Stimulated activated CD8-positive, alpha-beta memory T cell treated with anti-CD3 and anti-CD28 coated beads, Interleukin-15, amount 100 ng/mL, for 24 hours (primary cell): ENCODE measurements at places on chromosomes 12 and 14.

GRCh38 chr14:98919434-98919833 is 352.6 kb downstream of the BCL11B start:
- no peak for DNase-seq

DNA sequence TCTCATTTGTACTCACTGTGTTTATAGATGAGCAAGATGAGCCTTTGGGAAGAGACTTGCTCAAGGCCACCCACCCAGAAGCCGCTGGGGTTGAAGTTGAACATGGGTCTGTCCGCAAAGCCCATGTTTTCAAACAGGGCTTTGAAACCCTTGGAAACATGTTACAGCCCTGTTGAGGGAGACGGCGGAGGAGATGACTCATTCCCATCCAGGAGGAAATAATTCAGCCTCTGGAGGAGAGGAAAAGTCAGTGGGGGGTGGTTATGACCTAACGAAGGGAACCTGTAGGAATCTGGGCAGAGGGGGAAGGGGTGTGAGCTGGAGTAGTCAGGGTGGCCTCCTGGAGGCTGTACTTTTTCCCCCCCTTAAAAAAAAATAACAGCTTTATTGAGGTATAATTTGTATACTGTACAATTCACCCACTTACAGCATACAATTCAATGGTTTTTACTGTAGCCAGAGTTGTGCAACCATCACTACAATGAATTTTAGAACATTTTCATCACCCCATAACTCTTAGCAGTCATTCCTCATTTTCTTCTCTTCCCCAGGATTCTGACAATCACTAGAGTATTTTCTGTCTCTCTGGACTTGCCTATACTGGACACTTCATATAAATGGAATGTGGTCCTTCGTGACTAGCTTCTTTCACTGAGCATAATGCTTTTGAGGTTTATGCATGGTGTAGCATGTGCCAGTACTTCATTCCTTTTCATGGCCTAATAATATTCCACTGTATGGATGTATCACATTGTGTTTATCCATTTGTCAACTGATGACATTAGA is 1.9 kb upstream of the RIN3 start:
- no peak for DNase-seq

DNA sequence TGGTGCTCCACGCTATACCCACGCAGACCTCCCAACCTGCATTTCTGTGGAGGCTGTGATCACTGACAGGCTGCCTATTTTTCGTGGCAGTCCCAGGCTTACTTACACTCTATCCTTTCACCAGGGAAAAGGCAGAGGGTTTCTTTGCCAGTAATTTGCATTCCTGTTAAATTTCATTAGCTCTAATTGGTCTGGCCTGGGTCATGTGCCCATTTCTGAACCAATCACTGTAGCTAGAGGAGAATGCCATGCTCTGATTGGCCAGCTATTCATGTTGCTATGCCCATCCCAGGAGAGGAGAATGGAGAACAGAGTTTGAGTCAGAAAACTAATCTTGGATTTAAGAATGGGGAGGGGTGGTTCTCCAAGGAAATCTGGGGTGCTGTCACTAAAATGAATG is 43.2 kb upstream of the TUNAR start:
- no peak for DNase-seq

GRCh38 chr12:20832911-20833310 is 22.4 kb downstream of the SLCO1B3 start:
- no peak for DNase-seq

DNA sequence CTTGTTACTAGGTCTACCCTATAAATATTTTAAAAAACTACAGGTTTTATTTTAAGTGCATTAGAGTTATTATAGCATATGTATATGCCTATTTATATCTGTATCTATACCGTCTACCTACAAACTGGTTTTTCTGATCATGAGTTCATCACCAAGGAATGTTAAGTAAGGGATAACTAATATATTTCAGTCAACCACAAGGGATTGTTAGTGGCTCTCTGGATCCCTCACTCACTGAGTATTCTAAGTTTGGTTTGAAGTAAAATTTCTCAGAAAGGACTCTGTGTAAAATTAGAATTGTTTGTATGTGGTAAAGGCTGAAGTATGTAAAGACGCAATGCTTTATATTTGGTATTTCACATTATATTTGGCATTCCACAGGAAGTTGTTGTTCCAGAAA is 4.8 kb downstream of the EPYC start:
- no peak for DNase-seq

- no peak for DNase-seq
These were observed 39.2 kb upstream of the BMAL2 start for GRCh38 chr12:27293463-27293862.

DNA sequence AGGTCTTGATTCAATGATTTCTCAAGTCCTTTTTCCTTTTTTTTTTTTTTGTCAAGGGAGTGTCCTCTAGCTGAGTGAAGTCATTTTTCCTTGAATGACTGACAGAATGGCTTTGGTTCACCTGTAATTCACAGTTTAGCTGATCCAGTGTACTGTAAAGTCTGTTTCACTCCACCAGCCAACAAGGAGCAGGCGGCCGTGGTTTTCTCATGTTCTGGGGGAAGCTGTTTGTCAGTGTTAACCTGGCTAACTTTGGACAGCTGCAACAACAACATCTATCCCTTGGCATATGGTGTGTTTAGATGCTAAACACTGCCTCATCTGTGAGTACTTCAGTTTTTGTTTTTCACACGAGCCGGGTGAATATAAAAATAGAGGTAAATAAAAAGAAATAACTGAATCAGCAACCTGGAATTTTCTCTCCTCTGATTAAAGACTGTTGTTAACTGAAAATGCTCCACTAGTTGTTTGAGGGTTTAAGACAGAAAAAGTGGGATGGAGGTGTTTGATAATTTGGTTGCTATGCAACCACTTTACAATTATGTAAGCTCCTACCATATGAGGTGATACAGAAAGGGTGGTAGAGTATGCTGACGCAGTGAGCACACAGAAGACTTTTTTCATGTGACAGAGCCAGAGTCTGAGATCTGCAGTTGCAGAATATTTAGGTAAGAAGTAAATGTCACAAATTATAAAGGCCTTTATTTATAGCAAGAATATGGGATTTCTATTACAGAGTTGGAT is 50.3 kb upstream of the SLC2A13 start:
- DNase-seq, result no peak

GRCh38 chr14:21264025-21264801 is 5.0 kb downstream of the HNRNPC start:
- DNase-seq, result no peak

- DNase-seq, result peak; percentile 13
These were observed 764 bp downstream of the DYNLL1 start for GRCh38 chr12:120496413-120497340.

GRCh38 chr12:52832451-52832850 is 1.7 kb downstream of the KRT79 start:
- DNase-seq, result no peak

DNA sequence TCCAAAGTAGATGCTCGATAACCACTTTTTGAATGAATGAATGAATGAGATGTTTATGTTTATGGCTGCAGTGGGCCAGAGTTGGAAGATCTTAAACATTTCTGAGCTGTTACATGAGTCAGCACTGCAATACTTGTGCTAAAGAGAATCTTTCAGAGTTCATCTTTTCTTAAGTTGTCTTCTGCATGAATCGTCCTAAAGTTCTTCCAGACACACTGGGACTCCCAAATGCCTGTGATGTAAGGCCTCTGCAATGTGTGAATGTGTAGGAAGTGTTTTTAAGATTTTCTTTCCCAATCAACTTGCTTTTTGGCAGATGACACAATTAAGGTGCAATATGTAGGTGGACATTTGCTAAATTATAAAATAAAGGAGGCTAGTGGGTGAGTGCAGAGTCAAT is 50.3 kb upstream of the TRIM9 start:
- DNase-seq, result no peak

DNA sequence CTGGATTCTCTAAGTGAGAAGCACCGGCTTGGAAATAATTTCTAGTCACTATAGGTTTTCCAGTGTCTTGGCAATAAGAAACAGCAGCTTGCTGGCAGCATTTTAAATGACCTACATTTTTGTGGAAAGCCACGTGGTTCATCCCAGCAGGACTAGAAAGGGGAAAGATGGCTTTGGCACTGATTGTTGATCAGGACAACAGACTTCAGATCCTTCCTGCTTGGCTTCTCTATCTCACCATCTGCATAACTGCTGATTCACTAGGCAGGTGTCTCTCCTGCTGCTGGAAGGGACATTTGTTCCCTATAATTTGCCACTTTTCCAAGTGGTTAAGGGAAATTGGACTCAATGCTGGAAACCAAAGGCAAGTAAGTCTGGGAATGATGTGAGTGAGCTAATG is 131.0 kb downstream of the TTC8 start:
- no peak for DNase-seq

DNA sequence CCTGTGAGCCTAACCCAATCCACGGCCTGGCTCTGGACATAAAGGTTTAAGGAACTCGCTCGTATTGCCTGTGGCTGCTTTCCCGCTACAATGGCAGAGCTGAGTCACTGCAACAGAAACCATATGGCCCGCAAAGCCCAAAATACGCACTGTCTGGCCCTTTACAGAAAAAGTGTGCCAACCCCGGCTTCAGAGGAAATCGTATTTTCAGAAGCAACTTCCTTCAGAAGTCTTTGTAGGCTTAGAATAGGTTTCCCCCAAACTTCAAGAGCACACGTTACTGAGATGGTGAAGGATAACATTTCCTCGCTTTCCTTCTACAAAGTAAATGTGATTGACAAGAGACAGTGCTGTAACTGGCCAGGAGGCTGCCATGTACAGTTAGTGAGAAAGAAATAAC is 34.8 kb upstream of the TESC start:
- no peak for DNase-seq

- DNase-seq, result no peak
These were observed 2.4 kb downstream of the FGFR1OP2 start for GRCh38 chr12:26940516-26941214.

- no peak for DNase-seq
These were observed 98.9 kb downstream of the ZFP36L1 start for GRCh38 chr14:68693926-68694325.

DNA sequence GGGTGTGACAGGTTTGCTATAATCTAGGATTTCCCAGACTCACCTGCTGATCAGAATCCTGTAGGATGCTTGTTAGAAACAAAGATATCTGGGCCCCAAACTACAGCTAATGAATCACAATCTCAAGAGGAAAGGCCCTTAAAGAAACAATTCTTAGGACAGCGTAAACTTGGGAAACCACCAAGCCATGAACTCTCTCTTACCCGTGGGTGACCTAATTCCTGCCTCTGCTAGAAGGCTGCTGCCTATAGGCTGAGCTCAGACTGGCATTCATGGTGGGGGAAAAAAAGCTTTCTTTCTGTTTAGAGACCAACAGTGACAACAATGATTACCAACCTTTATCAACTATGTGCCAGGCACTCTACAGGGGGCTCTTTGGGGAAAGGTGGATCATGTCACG is 213.9 kb upstream of the FKBP4 start:
- DNase-seq, result no peak

DNA sequence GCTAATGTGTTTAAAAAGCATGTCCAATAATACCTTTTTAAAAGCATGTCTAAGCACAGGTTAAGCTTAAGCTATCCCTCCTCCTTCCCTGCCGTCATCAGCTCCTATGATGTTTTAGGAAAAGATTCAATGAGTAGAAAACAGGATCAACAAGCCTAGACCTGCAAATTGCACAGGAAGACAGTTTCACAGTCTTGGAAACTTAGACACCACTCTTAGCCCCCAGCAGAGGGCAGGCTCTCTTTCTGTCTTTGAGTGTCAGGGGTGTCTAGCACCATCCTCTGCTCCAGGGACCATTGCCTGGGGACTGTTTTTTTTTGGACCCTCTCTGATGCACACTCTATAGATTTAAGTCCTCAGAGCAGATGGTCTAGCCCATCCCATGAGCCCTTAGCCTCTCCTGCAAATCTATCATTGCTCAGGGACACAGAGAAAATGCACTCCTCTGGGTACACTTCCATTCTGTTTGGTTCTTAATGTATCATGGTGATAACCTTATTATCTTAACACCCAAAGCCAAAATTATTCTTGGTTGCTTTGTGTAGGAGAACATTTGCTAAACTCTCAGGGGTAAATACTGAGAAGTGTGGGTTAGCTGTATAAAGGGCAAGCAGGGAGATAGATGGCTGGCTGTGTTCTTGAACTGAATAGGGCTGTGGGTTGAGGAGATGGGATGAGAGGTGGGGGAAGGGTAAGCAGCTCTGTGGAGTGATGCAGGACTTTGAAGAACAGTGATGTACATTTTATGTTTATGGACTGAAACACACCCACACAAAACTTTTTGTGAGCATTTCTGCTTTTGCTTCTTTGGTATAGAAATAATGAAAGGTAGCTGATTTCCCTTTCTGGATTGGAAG is 259.9 kb upstream of the DDHD1 start:
- DNase-seq, result no peak

GRCh38 chr14:75109877-75110276 is 17.0 kb downstream of the NEK9 start:
- no peak for DNase-seq

DNA sequence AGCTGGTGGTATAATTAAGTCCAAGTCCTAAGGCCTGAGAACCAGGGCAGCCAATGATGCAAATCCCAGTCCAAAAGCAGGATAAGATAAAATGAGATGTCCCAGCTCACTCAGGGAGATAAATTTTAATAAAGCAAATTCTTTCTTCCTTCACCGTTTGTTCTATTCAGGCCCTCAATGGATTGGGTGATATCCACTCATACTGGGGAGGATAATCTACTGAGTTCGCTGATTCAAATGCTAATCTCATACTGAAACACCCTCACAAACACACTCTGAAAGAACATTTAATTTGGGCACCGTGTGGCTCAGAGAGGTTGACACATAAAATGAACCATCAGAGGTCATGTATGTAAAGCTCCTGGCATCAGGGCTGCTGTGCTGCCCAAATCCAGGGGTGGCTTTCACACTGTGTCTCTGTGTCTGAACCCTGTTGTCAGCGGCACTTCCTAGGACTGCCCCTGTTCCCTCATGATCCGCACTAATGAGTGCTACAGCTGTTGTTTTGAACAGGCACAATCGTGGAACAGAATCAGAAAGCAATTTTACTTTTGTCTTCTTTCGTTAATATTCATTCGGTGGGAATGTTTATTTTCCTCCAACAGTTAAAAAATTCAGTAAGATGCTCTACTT is 428.5 kb upstream of the FBXO33 start:
- no peak for DNase-seq

- no peak for DNase-seq
These were observed 13.1 kb upstream of the CHD4 start for GRCh38 chr12:6620137-6620884.

- DNase-seq, result no peak
These were observed 44.6 kb upstream of the ANO2 start for GRCh38 chr12:5989621-5990020.

DNA sequence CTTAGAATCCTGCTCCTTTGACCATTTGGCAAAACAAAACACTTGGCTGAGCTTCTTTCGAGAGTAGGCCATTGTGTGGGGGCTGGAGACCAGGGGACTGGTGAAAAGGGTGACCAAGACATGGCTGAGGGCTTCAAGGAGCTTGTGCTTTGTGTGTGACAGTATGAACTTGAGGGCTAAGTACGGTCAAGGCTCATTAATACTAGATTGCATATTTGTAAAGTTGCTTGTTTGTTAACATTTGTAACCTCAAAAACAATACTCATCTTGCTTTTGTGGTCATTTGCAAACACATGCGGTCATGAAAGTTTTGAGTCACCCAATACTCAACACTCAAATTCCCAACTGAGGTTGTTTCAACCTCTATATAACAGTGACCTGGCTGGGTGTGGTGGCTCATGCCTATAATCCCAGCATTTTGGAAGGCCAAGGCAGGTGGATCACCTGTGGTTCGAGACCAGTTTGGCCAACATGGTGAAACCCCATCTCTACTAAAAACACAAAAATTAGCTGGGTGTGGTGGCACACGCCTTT is 42.5 kb downstream of the ZFYVE26 start:
- no peak for DNase-seq
